ENCODE measurements at places on chromosomes 4 and X. TPM values are rescaled to one million over a fixed set of nuclear protein-coding genes. Genes with fewer than 3 reads are reported as not detected.

The ZMAT1 gene
- 20.0 TPM for total RNA-seq

The EVC gene
- total RNA-seq: 159 TPM

The USP17L20 gene
- total RNA-seq: not detected

The STK32B gene
- total RNA-seq: 18.2 TPM

The ASB9 gene
- total RNA-seq: 2.6 TPM

The F9 gene
- not detected for total RNA-seq

The CENPI gene
- total RNA-seq: 0.66 TPM

The CCKAR gene
- total RNA-seq: not detected

The BEND2 gene
- total RNA-seq: not detected

The PDCL2 gene
- not detected for total RNA-seq

The MAOB gene
- 58.5 TPM for total RNA-seq

The HAND2 gene
- 0.31 TPM for total RNA-seq

The SHROOM2 gene
- 11.8 TPM for total RNA-seq

The CPZ gene
- total RNA-seq: 2.6 TPM

The CXCR3 gene
- 1.7 TPM for total RNA-seq

The PCDH10 gene
- total RNA-seq: 5.5 TPM

The CSAG1 gene
- not detected for total RNA-seq

The RHOXF1 gene
- total RNA-seq: 0.79 TPM

The POU4F2 gene
- not detected for total RNA-seq

The PLS3 gene
- 110 TPM for total RNA-seq

The TCP11X2 gene
- total RNA-seq: not detected

The SEPSECS gene
- 13.8 TPM for total RNA-seq

The RHOXF2 gene
- not detected for total RNA-seq

The GAGE10 gene
- not detected for total RNA-seq

The MCTS1 gene
- total RNA-seq: 30.6 TPM

The NSUN7 gene
- total RNA-seq: 7.6 TPM

The MTTP gene
- 0.19 TPM for total RNA-seq

The SPATA4 gene
- total RNA-seq: 1.2 TPM

The NXT2 gene
- total RNA-seq: 8.1 TPM

The TLR2 gene
- 59.5 TPM for total RNA-seq

The TMPRSS11F gene
- total RNA-seq: not detected
